ENCODE measurements at places on chromosomes 6 and 20.
A peak's percentile ranks its signal among the peaks of the same experiment; 100 is the strongest.

DNA sequence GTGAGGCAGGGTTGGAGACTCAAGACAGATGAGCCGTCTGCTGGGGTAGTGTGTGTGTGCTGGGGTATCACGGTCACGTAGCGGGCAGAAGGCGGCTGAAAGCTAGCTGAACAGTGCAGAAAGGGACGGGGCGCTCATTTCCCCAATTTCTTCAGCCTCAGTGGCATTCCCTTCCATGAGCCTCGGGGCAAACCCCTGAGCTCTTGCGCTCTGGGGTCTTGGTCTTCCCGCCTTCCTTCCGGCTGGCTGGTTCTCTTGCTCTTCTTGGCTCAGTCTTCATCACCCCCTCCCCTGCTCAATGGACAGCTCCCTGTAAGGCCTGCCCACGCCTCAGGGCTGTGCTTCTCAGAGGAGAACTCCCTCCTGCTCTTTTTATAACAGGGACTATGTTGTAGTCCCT, 15.5 kb upstream of the TMEM181 start:
- DNase-seq, result no peak

DNA sequence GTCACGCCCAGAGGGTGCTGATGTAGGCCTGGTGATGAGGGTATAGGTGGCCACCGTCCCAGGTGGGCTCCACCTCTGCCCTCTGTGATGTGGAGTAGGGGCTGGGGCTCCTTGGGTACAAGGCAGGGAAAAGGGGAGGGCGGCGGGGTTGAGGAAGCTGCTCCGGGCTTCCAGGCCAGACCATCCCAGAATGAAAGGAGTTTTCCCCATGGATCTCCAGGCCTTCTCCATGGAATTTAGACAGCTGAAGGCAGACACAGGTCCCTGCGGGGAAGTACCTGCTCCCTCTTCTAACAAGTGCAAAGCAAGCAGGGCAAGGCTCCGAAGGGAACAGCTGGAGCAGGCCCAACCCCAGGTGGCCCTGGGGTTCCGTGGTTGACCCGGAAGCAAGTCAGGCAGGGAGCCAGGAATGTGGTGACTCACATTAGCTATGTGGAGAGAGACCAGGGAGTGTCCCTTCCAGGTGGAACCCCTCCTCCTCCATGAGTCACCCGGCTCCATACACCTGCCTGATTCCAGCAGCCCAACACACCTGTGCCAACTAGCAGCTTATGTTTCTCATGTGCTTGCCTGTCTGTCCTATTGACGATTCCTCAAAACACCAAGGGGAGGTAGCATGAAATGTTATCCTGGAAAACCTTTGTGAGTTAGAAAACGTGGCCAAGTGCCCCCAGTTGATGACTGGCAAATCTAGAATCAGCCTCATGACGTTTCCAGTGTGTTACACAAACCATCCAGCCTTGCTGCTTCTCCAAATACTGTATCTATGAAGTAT, 59.7 kb upstream of the SNX9 start:
- peak; percentile 11 for DNase-seq

GRCh38 chr6:166742981-166743380, 115.9 kb upstream of the RPS6KA2 start:
- no peak for DNase-seq

GRCh38 chr6:96184798-96185197, 169.0 kb downstream of the FUT9 start:
- no peak for DNase-seq

DNA sequence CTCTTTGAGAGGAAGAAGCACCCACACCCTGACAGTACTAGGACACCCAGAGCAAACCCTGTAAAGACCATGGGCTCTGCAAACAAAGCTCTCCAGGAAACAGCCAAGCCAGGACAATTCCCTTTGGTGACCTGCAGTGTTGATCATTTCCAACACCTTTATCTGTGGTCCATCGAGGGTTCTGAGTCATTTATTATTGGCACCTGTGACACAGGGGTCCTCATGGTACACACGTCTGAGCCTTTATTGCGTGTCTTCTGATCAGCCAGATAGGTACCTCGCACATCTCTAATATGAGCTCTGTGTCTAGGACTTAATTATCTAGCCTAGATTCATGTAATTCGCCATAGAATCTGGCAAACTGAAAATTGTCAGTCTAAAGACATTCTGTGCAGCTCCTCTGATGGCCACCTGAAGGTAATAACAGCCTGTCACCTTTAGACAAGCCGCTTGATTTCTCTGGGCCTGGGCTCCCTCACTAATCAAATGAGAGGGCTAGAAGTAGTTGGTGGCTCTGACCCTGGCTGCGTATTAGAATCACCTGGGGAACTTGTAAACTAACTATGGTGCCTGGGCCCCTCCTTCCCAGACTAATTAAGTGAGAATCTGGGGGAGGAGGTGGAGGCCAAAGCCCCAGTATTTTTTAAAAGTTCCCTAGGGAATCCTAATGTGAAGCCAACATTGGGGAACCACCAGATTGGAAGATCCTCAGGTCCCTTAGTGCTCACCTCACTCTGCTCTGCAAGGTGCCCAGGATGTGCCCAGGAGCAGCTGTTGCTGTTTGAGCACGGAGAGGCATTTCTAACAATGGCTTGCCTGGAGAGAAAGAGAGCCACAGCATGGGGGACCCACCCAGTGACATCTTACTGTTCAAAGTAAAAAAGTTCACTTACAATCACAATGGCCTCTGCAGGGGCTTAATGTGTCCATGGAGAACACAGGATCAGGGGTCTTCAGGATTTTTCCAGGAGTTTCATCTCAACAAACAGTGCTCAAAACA, 122.0 kb upstream of the ARID1B start:
- DNase-seq, result no peak

GRCh38 chr20:5590899-5591298, 159.3 kb upstream of the SHLD1 start:
- DNase-seq, result no peak

GRCh38 chr20:10322073-10323012, 103.7 kb downstream of the SNAP25 start:
- DNase-seq, result no peak

- DNase-seq, result no peak
Observed at GRCh38 chr20:32577023-32577422, 8.1 kb downstream of the NOL4L start.

DNA sequence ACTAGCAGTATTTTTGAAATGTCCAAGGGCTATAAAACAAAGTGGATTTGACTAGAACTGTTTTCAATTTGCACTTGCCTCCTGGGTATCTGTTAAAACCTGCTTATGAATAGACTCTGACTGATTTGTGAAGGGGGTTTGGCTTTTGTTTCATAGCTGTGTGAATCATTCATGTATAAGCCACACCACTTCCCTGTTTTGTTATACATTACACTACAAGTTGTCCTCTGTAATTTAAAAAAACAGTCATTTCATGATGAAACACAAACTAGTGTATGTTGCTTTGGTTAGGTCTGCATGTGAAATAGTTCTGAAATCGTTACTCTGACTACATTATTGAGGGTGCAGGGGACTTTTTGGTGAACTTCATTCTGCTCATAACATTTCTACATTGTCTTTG, 121.7 kb downstream of the NKAIN2 start:
- DNase-seq, result no peak

- DNase-seq, result no peak
Observed at GRCh38 chr6:70086806-70087205, 216.1 kb downstream of the COL9A1 start.

GRCh38 chr6:130964808-130965604, 98.0 kb downstream of the EPB41L2 start:
- no peak for DNase-seq

GRCh38 chr6:113909224-113909856, 52.2 kb downstream of the MARCKS start:
- peak; percentile 6 for DNase-seq

DNA sequence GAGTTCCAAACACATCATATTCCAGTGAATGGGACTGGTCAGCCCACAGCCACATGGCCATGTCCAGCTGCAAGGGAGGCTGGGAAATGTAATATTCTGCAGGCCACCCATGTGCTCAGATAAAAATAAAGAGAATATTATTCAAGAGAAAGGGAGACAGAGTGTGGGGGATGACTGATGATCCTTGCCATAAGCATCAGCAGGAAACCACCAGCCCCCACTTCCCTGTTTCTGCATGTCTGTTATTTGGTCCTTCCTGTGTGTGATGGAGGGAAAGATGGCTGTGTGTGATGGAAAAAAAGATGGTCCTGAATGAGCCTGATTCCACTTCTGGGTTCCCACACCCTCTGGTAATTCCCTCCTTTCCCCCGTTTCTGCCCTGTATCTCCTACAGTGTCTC, 13.1 kb upstream of the RSPO4 start:
- no peak for DNase-seq

DNA sequence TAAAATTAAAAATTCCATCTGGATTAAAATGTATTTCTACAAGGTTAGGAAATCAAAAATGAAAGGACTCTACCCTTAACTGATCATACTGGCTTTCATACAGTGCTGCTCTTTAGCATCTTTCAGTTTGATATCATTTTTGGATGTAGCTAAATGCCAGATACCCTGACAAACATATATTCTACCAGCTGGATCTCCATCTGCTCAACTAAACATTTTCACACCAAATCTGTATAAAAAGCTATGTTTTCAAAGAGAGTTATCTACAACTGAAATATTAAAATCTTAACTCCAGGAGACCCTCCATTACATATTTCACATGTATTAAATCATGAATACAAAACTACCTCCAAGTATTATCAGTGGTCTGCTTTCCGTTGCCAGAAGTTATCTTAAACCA, 95.7 kb downstream of the EPHA7 start:
- no peak for DNase-seq

DNA sequence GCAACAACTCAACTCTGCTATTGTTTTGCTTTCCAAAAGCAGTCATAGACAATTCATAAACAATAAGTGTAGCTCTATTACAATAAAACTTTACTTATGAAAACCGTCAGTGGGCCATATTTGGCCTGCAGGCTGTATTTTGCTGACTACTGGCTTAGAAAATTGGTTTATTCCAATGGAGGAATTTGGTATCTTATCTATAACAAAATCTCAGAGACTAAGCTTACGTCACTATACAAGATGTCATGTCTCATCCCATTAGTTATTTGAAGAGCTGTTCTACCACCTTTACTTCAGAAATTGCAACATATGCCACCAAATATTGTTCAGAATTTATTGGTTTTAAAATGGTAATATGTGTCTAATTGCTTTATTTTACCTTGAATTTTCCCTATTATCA, 436.9 kb downstream of the HTR1B start:
- DNase-seq, result no peak

- DNase-seq, result no peak
Observed at GRCh38 chr6:40358473-40359460, 228.4 kb downstream of the LRFN2 start.

- no peak for DNase-seq
Observed at GRCh38 chr20:40781327-40782042, 92.4 kb upstream of the MAFB start.

DNA sequence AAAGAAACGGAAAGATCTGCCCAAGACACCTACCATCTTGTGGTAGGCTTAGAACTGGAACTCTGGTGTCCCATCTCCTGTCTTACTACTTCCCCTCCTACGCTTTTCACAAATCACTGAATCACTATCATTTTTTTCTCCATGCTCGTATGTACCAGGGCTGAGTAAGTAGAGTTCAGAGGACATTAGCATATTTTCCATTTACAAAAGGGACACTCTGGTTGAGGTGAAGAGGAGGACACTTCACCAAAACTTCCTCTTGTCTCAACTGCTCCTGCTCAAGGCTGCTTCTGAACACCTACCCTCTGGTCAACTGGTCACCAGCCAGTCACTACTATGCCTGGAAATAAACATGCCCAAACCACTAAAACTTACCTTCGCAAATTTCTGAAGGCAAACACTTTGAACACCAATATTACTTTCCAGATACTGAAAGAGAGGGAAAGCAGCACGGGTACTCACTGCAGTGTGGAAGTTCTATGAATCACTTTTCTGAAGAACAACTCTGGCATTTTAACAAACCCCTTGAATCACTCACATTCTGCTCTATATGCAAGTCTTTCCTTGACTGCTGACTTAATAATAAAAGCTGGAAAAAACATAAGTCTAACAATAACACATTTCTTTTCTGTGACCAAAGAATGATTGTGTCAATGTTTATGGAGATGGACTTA, 123.3 kb downstream of the INSM1 start:
- no peak for DNase-seq

DNA sequence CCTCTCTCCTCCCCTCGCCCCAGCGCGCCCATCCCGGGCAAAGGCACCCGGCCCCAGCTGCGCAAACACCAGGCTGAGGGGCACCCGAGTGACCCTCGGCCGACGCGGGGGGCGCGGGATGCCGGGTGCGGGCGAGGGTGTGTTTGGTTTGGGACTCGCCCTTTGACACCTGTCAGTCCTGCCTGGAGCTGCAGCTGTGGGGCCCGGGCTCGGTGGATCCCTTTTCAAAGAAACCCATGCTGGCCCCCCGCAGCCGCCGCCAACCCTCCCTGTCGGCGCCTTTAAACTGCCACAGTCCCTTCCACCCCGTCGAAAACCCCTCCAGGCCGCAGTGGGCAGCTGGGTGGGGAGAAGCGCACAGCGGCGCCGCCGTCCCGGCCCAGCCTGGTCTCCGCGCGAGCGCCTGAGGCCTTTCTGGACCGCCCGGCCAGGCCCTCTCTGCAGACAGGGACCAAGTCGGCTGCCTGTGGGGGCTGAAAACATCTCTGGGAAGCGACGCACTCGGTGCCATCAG, 5.5 kb downstream of the FOXQ1 start:
- no peak for DNase-seq

- DNase-seq, result no peak
Observed at GRCh38 chr6:163707387-163708355, 293.2 kb downstream of the QKI start.

DNA sequence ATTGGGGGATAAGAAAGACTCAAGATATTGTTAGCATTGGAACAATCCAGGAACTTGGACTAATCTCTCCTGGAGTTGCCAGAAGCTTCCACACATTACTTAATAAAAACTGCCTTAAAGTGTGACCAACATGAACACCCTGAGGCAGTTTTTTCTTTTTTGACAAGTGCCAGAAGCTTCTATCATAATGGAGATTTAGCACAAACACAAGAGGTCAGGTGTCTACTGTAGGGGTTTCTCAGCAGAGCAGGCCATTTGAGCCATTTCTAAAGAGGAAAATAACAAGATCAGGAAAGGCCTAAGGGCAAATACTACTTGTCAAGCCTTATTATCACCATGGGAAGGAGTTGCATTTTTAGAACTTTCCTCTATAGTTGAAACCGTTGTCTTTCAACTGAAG, 361.5 kb downstream of the EPM2A start:
- no peak for DNase-seq

- no peak for DNase-seq
Observed at GRCh38 chr20:53428588-53428987, 165.1 kb downstream of the ZNF217 start.
